ENCODE measurements at places on chromosomes 7 and 10.

- no peak for DNase-seq
These were observed 14.6 kb upstream of the PSAP start for GRCh38 chr10:71865561-71866041.

DNA sequence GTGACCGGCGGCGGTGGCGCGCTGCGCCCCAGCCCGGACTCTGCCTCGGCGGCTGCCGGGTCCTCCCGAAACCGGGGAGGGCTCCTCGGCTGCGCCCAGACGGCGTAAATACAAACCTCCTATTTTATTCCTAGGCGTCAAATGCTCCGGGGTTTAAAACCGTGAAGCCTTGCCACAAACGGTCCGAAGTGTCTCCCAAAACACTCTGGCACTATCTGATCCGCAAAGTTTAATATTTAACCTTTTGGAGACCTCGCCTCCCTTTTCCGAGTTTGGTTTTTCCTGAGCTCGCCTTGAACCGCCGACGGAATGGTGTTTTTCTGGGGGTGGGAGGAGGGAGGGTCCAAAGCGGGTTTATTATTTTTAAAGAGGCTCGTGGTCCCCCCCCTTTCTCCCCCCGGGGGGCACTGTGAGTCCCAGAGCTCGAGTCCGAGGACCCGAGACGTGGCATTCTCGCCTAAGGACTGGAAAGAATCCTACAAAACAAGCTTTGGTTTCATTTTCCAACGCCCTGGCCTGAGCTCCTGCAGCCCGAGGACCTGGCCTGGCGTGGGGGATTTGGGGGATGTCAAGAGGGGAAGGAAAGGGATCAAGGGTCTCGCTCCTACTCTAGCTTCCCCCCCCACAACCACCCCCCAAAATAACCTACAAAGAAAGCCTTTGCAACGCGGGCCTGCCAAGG, 1.8 kb downstream of the TNRC18 start:
- DNase-seq: no peak

DNA sequence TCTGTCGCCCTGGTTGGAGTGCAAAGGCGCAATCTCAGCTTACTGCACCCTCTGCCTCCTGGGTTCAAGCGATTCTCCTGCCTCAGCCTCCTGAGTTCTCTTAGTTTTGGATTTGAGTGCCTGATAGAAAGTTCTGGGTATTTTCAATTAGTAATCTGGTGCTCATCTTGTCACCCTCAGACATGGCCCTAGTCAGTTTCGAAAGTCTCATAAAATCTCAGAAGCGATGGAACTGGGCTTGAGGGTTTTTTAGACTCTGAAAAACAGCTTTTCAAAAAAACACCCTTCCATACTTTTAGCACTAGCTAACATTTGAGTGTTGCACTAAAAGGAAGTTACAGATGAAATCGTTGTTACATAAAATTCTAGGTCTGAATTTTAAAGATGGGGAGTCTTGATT, 9.4 kb upstream of the PIP4K2A start:
- no peak for DNase-seq

DNA sequence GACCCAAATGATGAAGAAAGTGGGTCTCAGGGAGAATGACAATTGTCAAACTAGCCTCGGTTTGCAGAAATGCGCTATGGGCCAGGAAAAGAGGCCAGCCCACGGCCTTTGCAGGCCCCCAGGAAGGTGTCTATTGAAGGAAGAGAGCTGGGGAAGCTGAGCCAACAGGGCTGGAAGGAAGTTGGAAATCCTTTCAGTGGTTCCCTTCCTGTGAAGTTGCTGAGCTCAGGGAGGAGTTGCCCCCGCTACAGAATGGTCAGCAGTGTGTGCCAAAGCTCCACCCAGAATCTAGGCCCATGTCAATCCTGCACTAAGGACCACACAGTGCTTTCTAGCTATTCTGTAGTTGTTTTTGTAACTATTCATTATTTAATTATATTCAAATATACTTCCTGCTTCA, 91.6 kb upstream of the ANLN start:
- DNase-seq: no peak

- no peak for DNase-seq
These were observed 107.6 kb downstream of the NEURL1 start for GRCh38 chr10:103600956-103601569.

DNA sequence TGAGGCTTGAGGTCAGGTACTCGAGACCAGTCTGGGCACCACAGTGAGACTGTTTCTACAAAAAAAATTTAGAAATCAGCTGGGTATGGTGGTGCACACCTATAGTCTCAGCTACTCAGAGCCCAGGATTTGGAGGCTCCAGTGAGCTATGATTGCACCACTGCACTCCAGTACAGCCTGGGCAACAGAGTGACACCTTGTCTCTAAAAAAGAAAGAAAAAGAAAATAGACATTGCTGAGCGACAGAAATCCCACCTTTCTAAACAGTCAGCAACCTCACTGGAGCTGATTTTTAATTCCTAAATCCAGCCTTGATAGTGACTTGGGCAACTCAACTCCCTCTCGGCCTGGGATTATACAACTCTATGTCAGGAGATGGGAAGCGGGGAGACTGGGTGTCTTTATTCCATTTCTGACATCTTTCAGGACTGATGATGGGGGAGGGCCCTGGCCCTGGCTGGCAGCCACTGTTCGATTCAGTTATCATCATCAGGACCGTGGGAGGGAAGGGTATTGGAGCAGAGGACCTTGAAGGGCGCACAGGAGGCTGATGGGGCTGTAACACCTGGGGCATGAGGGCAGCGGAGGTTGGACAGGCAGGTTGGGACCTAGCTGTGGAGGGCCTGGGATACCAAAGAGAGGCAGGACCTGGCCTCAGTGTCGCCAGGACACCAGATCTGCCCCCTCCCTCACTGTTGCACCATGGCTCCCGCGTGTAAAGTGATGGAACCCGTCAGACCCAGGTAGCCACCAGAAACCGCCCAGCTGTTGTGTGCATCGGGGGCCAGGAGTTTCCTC, 14.7 kb downstream of the HSPB1 start:
- DNase-seq: no peak

- DNase-seq: no peak
These were observed 17.6 kb downstream of the SRI start for GRCh38 chr7:88202278-88202677.

DNA sequence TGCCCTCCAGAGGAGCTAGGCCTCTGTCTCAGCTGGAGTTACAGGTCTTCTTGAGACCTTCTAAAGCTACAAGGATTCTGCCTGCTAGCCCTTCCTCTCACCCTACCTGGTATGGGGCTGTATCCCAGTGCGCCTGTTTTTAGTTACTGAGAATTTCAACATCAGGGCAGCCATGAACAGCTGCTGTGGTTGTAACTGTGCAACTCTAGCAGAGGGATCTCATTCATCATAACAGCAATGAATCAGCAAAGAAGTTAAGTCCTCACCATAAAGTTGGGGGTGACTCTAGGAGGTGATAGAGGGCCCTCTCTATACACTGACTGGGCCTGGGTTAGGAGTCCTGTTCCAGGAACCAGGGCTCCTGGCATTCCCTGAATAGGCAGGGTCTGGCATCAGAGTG, 14.0 kb upstream of the CDH23 start:
- DNase-seq: no peak

DNA sequence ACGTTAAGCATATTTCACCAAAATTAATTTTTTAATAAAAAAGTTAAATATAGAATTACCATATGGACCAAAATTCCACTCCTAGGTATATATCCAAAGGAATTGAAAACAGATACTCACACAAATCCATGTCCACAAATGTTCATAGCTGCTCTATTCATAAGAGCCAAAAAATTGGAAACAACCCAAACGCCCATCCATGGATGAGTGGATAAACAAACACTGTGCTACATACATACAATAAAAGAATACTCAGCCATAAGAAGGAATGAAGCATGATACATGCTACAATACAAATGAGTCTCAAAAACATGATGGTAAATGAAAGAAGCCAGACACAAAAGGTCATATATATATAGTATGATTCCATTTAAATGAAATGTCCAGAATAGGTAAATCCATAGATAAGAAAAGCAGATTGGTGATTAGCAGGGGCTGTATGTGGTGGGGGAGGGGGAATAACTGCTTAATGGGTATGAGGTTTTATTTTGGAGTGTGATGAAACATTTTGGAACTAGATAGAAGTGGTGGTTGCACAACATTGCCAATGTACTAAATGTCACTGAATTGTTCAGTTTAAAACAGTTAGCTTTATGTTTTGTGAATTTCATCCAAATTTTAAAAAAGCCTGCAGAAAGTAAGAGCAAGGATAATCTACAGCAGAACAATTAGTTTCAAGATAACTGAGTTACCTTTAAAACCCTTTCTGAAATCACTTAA, 101.2 kb upstream of the EFCAB10 start:
- no peak for DNase-seq

DNA sequence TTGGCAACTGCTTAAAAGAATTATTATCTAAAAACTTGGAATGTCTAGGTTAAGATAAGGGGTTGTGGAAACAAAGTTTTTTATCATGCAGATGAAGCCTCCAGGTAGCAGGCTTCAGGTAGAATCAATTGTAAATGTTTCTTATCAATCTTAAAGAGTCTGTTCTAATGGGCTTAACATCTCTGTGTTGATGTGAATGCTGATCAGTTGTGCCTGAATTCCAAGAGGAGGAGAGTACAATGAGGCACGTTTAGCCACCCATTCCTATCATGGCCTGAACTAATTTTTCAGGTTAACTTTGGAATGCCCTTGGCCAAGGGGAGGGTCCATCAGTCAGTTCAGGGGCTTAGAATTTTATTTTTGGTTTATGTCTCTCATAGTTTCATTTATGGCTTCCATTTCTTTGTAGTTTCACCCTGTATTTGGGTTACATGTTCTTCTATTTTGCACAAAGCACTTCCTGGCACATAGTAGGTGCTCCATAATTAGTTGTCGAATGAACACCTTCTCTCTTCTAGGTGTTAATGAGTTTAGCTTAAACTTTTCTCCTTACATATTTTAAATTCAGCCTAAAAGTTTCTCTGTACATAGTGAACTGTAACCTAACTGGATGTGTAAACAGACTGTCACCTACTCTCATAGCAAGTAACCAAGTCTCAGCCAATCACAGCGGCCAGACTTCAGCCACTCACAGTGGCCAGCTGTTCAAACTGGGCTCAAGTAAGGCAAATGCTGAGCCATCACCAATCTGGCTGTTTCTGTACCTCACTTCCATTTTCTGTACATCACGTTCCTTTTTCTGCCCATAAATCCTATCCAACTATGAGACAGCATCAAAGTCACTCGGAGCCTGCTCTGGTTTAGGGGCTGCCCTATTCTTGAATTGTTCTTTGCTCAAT, 34.7 kb downstream of the ALOX5 start:
- no peak for DNase-seq

DNA sequence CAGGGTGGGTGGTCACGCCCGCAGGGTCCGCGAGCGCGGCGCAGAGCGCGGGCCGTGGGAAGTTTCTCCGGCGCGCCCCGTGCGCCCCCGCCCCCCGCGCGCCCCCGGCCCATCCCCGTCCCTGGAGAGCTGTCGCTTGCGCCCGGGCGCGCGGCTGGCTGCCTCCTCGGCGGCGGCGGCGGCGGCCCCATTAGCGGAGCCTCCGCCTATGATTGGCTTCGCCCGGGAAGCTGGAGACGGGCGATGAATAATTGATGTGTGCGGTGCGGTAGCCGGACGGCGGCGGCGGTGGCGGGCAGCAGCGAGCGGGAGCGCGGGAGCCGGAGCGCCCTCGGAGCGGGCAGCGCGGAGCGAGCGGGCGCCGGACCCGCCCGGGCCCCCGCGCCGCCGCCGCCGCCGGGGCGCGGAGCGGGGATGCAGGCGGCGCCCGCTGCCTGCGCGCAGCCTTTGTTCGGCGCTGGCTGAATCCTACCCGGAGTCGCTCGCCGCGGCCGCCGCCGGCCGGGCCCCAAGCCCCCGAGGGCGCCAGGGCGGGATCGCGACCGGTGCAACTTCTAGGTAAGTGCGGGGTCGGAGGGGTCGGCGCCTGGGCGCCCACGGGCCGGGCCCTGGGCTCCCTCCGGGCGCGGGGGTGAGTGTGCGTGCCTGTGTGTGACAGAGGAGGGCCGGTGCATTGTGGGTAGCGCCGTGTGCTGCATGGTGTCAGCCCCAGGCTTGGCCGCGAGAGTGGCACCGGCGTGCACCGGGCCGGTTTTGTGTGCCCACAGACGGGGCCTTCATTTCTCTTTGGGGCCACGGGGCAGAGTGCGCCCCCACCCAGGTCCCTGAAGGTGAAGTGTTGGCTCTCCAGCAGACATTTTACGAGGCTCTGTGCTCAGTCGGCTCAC, 103.8 kb upstream of the PPIF start:
- DNase-seq: no peak

- DNase-seq: no peak
These were observed 82.7 kb downstream of the ARHGAP22 start for GRCh38 chr10:48522011-48522765.

DNA sequence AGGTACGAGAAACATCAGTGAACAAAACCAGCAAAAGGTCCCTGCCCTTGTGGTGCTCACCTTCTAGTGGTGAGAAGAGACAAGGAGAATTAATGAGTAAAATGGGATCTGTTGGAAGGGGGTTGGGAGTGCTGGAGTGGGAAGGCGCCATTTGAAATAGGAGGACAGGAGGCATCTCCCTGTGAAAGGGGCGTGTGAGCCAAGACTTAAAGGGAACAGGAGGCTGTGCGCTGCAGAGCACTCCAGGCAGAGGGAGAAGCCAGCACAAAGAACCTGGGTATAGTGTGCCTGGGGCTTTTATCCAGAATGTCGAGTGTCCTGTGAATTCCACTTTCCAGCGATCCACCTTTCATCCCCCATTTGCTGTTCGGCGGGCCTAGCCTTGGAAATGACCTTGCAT, 497.9 kb upstream of the GALNT17 start:
- no peak for DNase-seq

GRCh38 chr7:126727930-126728391, 524.8 kb downstream of the GRM8 start:
- DNase-seq: peak; percentile 30

- DNase-seq: no peak
These were observed 96.7 kb upstream of the IKZF1 start for GRCh38 chr7:50207686-50208255.

GRCh38 chr10:86056672-86057071, 309.9 kb downstream of the GRID1 start:
- no peak for DNase-seq

DNA sequence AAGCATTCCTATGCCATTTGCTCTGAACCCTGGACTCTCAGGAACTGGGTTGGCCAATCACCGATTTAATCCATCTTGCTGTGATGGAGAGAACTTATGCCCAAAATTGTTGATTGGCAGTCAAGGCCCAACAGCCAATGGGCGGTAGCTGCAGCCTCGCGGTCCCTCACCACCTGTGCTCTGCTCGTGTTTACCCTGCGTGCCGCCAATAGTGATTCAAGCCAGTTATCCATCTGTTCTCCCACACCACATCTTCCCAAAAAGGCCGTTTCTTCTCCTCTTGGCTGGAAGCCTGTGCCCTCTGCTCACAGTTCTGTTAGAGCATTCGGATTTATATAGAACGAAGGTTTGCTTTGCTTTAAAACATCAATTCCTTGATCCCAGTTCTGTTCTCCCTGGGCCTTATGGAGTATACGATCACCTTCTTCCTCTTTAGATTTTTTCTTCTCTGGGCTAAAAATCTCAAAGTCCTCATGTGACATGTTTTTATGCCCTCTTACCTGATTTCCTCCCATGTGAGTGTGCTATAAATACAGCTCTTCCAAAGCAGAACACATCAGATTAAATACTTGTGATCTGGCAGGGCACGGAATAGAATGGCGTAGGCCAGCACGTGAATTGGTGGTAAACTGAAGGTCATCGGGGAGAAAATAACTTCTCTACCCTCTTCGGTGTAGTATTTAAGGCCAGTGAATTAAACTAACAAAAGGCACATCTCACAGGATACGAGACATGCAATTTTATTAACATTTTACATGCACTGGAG, 212.8 kb downstream of the NSUN6 start:
- no peak for DNase-seq

Measured in Kasumi-1 (cell line).